ENCODE measurements at places on chromosomes 11 and 22.

- no peak for DNase-seq
Observed at GRCh38 chr11:101466352-101466751, 117.5 kb downstream of the TRPC6 start.

DNA sequence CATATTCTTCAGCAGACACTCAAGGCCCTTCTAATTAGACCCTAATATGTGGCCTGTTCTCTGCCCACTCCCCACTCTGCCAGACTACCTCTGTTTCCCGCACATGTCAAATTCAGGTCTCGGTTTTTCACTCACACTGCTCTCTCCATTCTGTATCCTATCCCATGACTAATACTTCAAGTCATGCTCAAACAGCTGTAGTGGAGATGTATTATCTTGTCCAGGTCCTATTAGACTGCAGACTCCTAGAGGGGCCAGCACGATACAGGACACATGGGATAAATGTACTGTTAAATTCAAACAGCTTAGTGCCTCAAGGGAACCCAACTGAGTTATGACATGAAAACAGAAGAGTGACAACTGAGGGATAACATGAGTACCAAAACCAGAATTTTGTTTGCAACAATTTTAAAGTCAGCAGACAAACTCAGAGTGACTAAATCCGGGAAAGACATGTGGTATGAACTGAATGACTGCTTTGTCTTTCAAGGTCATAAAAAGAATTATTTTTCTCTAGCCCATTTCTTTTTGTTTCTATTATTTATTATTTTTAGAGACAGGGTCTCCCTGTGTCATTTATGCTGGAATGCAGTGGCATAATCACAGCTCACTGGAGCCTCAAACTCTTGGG is 20.5 kb downstream of the ATP6V1E1 start:
- no peak for DNase-seq

- DNase-seq, result no peak
Observed at GRCh38 chr22:19455585-19456370, 8.3 kb upstream of the C22orf39 start.

DNA sequence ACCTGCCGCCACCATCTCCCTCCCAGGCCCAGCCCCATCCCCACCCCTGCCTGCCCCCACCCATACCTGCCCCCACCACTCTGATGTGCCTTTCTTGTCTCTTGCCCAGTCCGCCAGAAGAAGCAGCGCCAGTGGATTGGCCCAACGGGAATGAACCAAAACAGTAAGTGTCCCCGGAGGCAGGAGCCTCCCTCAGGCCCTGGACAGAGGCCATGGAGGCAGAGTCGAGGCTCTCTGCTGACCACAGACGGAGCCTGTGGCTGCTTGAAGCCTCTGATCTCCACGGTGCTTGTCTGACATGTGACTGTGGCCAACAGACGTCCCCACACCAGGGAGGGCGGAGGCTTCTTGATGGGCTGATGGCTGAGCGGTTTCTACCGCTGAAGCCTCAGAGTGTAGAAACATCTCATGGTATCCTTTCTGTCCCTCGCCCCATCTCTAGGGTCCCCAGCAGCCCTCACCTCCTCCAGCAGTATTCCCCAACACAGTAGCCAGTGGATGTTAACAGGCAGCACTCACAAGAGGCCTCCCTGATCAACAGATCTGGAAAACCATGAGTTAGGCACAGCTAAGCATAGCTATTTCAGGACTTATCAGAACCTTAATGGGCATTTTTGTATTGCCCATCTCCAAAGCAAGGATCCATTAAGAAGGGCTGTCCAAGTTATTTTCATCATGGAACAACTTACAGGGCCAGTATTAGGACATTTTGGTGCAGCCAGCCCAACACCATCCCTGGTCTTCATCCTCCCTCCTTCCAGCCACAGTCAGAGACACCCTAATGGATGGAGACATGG is 21.7 kb downstream of the CD5 start:
- DNase-seq, result no peak

- DNase-seq, result no peak
Observed at GRCh38 chr11:107573438-107573837, 7.9 kb upstream of the ALKBH8 start.

DNA sequence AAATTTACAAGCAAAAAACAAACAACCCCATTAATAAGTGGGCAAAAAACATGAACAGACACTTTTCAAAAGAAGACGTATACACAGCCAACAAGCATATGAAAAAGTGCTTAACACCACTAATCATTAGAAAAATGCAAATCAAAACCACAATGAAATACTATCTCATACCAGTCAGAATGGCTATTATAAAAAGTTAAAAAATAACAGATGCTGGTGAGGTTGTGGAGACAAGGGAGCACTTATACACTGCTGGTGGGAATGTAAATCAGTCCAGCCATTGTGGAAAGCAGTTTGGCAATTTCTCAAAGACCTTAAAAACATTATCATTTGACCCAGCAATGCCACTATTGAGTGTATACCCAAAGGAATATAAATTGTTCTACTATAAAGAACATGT is 72.3 kb downstream of the BBOX1 start:
- no peak for DNase-seq

GRCh38 chr22:38181453-38182200 is at the start of gene PLA2G6:
PLA2G6 (minus strand) TSS chr22:38181830; CDS start chr22:38169426, 12,404 bp downstream.
- peak; percentile 99 for DNase-seq

DNA sequence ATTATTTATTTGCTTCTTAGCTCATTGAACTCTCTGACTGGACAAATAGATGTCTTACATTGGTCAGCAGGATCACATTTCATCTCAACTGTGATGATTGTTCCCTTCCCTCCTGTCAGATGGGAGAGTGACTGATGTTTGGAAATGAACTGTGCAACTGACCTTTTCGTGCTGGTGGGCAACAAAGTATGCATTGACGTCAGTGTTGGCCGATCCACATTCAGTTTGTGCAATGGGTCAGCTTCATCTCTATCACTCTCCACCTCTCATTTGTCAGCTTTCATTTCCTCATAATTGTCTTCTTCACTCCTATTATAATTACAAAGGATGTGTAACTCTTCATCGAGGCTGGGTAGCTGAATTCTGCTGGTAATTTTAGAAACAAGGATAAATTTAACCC is 71.3 kb downstream of the PPP2R1B start:
- DNase-seq, result no peak
